ENCODE measurements at places on chromosomes 5 and 9.

DNA sequence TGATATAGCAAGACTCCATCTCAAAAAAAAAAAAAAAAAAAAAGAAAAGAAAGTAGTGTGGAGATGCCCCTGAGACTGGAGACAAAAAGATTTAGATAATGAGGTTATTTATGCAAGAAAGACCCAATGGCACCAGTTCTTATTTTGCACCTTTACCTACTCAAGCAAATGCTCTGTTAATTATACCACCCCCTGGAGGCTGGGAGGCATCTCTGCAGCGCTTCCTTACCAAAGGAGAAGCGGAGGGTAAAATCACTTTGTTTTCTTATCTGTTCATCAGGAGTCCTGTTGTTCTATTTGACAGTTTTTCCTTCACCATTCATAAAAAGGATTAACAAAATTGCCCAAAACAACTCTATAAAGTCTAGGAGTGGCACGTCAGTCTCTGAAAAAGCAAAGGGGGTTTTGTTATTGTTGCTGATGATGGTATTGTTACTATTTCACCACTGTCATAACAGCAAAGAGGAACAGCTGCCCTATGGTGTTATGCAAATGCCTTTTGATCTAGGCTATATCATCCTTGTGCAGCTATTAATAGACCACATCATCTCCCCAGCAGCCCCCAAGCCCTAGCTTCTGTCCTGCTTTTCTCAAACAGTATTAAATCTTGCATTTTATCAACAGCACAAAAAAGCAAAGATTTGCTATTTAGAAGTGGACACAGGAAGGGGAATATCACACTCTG is 174.0 kb downstream of the PALM2AKAP2 start:
- no peak for DNase-seq

GRCh38 chr5:15902066-15902465 is 277.5 kb downstream of the MARCHF11 start:
- no peak for DNase-seq

DNA sequence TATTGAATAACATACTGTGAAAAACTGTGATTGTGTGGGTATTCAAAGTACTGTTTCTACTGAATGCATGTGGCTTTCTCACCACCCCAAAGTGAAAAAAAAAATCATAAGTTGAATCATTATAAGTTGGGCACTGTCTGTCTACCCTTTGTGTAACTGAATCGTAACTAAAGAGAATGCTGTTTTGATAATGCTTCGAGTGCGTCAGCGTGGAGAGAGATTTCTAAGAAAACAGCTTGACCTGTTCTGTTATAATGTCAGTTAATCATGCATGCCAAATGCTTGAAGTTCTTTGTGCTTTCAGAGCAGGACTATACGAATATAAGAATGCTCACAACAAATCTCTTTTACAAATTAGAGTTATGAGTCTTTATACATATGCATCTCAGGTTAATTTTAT is 148.8 kb upstream of the SGCD start:
- DNase-seq = no peak

DNA sequence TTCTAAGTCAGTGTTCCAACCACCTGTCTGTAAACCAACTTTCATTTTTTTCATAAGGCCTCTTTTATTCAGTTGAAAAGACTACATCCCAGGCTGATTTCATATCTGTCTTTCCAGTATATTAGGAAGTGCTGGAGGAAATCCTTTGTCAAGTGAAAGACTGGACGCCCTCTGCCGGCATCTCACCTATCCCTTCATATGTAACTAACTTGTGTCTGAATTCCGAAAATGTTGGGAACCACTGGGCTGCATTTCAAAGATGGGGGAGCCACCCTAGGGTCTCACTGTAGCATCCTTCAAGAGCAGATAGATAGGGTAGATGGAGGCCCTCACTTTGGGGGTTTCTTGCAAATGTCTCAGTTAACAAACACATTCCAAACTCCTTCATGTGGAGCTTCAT is 569.8 kb downstream of the CTNND2 start:
- DNase-seq = no peak

DNA sequence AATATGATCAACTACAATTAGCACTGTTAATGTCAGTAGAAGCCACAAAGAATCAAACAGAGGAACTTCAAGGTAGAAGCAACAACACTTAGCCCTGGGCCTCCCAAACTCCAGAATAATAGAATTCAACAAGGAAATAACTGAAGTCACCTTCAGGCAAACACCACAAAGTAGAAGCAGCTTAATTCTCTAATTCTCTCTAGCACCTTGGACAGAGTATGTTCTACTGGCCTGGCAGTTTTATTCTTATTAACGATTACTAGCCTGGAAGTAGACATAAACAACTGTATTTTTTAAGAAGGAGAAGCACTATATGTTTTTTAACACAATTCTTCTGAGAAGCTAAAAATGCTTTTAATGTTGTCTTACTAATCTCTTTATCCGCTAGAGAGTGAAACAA is 911.9 kb downstream of the DTWD2 start:
- no peak for DNase-seq

GRCh38 chr5:151063142-151063989 is 17.5 kb downstream of the TNIP1 start:
- no peak for DNase-seq

DNA sequence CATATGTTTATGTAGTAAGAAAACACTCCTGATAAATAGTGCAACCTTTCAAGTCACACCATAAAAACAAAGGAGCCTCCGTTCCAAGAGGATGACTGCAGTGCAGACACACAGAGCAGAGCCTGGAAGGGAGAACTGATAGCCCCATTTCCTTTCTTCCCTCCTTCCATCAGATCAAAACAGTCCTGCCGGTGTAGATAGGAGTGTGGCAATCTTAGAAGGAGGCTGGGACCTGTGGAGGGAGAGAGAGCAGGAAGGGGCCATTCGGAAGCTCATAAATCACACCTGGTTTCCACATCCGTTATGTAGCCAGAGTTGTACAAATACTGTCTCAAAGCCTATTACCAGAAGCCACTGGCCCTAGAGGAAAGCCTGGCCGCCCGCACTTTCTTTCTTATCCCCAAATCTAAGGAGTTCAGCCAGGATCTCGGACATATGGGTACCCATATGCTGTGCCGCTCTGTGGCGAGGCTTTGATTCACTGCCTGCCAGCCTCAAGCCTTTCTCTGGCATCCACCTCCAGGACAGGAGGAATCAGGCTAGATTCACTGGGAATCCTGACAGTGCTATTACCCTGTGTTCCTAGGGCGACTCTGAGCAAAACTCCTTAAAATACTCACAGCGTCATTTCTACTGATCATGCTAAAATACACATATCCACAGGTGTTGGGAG is 26.9 kb downstream of the DAP start:
- DNase-seq = peak; percentile 58

DNA sequence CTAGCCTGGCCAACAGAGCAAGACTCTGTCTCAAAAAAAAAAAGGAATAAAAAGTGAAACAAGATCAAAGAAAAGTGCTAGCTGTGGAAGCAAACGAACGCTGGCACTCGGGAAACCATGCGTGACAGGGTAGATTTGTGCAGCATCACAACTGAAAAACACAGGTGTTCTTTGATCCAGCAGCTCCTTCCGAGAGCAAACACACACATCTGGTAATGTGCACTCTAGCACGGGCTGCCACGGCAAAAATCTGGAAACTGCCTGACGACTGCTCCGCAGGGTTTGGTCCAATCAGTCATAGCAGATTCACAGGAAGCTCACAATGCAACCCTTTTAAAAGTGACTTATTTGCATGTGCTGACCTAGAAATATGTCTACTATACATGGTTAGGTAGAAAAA is 80.0 kb downstream of the SYK start:
- DNase-seq = no peak

DNA sequence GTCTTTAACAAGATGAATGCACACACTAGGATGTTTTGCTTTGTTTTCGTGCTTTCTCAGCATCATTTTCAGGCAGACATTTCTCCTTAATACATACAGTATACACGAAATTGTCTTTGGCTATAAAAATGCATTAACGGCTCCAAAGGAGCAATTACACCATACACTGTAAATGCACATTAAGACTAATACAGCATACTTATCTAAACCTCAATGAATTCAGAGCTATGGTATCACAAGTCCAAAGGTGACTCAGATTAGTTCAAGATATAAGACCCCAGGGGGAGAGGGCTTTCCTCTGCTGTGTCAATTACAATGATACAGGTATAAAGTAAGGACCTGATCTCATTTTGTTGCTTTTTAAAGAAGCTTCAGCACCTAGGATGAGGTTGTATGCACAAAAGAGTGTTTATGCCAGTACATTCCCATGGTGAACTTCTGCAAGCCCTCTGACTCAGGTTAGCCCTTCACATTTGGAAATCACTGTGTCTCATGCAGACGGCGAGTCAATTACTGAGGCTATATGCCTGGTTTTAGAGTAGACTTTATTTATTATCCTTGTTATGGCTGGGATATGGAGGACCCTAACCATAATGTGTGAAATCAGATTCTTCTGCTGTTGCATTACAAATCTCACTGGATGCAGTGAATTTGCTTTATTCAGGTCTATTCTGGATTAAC is 233.3 kb downstream of the ZNF608 start:
- no peak for DNase-seq

DNA sequence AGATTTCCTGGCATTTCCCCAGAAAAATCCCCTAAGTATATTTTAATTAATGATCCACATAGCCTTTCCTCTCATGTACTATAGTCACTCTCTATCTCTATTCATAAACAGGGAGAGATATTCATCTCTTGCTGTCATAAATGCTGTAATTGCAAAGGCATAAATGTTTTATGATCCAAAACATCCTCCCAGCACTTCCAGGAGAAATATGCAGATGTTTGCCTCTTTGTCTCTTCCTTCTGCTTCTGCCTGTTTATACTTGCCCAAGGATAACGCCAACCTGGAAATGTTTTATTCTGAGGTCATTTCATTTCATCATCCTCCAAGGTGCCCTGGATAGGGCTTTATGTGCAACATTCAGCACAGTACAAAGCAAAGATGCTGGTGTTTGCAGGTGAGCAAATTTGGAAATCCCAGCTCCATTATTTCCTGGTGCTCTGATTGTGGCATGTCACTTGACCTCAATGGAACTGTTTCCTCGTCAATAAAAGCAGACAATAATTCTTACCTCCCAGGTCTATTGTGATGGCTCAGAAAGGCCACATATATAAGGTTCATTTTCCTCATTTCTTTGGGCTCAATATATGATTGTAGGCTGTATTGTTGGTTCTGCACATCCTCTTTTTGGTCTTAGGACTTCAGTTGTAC is 6.9 kb downstream of the TNFSF15 start:
- no peak for DNase-seq

DNA sequence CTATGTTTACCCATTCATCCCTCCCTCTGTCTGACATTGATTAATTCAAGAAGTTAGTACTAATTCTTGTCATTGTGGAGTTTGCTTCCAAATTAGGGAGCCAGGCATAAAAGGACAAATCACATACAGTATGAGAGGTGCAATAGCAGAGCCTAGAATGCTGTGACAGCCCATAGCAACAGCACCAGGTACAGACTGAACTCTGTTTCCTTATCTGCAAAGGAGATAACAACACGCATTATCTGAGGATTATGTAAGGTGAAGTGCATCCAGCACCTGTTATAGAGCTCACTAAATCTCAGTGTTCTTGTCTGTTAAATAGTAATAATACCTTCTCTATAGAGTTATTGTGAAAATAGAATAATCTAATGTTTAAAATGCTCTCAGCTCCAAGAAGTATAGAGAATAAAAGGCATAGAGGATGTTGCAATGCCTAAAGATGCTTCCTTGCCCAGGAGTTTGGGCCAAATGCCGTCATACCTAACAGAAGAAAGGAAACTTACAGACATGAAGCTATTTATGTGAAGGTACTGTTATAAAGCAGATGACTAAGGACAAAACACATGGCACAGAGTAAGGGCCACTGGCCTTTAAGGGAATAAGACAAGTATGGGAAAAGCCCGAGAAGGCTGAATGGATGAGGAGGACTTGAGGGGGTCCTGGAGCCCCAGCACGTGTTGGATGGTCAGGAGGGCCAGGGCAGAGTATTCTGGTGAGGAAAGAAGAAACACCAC is 214.5 kb downstream of the ATP10B start:
- DNase-seq = no peak

DNA sequence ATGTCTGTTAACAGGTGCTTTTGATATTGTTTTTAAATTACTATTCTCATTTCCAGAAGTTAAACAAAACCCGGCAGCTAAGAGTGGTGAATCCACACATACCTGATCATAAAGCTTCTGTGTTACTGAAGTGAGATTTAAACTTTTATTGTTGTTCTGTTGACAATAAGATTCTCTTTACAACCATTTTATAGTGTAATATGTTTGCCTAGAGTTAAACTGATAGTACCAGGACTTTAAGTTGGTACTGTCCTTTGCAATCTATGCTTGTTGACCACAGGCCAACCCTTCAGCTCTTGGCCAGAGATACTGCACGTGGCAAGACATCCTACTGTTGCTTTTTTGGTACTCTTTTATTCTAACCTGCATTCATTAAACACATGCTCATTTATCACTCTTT is 806.2 kb downstream of the MTRR start:
- no peak for DNase-seq

DNA sequence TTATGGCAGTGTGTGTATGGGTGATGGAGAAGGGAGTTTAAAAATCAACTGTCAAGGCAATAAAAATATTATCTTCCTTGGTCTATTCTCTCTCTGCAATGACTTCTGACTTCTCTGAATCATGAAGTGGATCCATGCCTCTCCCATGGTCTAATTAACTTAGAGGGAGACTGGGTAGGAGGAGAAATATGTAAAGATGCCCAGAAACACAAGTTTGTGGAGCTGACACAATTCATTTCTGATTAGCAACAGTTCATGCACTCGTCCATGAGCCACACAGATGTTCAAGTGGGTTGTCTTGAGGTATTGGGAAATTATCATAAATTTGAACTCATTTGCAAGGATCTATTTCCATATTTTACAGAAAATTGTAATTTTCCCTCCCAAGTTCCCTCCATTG is 38.1 kb downstream of the INSYN2B start:
- no peak for DNase-seq
